ENCODE measurements at places on chromosomes 5 and 9. TPM values are rescaled to one million over a fixed set of nuclear protein-coding genes. Genes with fewer than 3 reads are reported as not detected.

Gene GOLGA1
- total RNA-seq = 14.6 TPM

Gene FAM221B
- not detected for total RNA-seq

Gene ESM1
- 0.07 TPM for total RNA-seq

Gene SLC6A3
- not detected for total RNA-seq

Gene OR1L4
- total RNA-seq = not detected

Gene TSSK1B
- total RNA-seq = not detected

Gene SOHLH1
- total RNA-seq = not detected

Gene PPP3R2
- not detected for total RNA-seq

Gene RASEF
- total RNA-seq = 0.92 TPM

Gene RNF208
- total RNA-seq = not detected

Gene CHSY3
- total RNA-seq = not detected

Gene CARTPT
- total RNA-seq = not detected

Gene HCN1
- total RNA-seq = not detected

Gene CMYA5
- total RNA-seq = 0.07 TPM

Gene FBN2
- 8.9 TPM for total RNA-seq

Gene DIRAS2
- not detected for total RNA-seq

Gene CARD19
- total RNA-seq = 103 TPM

Gene CCNI2
- total RNA-seq = 0.27 TPM

Gene DOK3
- total RNA-seq = not detected

Gene DELE1
- 84.9 TPM for total RNA-seq

Gene RNF145
- 30.8 TPM for total RNA-seq

Gene CCDC187
- 0.02 TPM for total RNA-seq

Gene SH3RF2
- total RNA-seq = 0.26 TPM

Gene LECT2
- total RNA-seq = not detected

Gene IL13
- total RNA-seq = not detected
